ENCODE measurements at places on chromosomes 11 and 22.

DNA sequence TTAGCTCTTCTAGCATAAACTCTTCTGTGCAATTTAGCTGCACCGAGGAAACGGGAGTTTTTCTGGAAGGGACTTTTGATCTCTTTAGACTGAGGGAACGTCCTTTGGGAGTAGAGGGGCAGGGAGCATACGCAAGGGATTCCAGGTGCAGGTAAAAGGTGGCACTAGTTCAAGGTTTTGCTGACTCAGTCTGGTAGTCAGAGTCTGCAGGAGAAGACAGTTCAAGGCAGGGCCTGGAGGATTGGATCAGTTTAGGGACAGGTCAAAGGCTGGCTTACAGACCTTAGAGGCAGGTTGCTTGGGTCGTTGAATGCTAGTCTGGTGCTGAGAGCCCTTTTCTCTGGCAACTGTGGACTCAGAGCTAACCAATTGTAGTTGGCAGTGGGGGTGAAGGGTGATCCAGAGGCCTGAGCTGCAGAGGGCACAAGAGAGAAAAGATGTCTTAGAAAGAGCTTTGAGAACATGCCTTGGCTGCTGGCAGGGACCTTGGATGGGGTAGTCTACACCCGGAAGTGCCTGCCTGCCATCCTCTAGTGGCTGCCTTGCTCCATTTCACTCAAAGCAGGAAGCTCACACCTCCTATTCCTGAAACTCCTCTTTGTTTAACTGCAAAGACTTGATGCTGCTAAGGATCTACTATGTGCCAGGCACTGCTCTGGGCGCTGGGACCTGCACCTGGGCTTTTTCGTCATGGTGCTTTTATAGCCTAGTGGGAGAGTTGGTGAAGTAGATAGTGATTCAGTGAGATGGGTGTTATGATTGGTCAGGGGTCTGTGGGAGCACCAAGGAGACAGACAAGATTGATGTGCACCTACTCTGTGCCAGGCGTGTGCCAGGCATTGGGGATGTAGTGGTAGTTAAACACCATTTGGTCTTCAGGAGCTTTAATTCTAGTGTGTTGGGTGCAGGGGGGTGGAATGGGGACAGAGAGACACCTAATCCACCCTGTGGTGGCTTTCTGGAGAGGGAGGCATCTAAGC lies 17.1 kb downstream of the MIAT start:
- H3K27me3 ChIP-seq = no peaks in the 10 kb centered on the region
- H3K27ac ChIP-seq = peak overlapping the region; percentile 99
- peaks cover 73% of the 10 kb centered on the region for H3K4me1 ChIP-seq
- peak overlapping the region; percentile 97 for H3K4me3 ChIP-seq

GRCh38 chr11:64004590-64004984 lies 18.3 kb downstream of the OTUB1 start:
- no peaks in the 10 kb centered on the region for H3K36me3 ChIP-seq
- peaks cover 18% of the 10 kb centered on the region for H3K4me1 ChIP-seq
- H3K4me3 ChIP-seq = no peak overlapping the region
- no peak for DNase-seq
- H3K27me3 ChIP-seq = peaks cover 47% of the 10 kb centered on the region
- no peak overlapping the region for H3K27ac ChIP-seq

GRCh38 chr11:114447892-114448291 lies 8.6 kb downstream of the REXO2 start:
- no peak overlapping the region for H3K27ac ChIP-seq
- no peak for DNase-seq
- H3K4me1 ChIP-seq = peaks cover 6% of the 10 kb centered on the region
- no peak overlapping the region for H3K4me3 ChIP-seq
- H3K27me3 ChIP-seq = no peaks in the 10 kb centered on the region

- no peak overlapping the region for H3K4me3 ChIP-seq
- H3K36me3 ChIP-seq = no peaks in the 10 kb centered on the region
- H3K27me3 ChIP-seq = no peaks in the 10 kb centered on the region
- H3K4me1 ChIP-seq = no peaks in the 10 kb centered on the region
- DNase-seq = no peak
Measured at GRCh38 chr11:16120008-16120407, 236.3 kb downstream of the SOX6 start.

DNA sequence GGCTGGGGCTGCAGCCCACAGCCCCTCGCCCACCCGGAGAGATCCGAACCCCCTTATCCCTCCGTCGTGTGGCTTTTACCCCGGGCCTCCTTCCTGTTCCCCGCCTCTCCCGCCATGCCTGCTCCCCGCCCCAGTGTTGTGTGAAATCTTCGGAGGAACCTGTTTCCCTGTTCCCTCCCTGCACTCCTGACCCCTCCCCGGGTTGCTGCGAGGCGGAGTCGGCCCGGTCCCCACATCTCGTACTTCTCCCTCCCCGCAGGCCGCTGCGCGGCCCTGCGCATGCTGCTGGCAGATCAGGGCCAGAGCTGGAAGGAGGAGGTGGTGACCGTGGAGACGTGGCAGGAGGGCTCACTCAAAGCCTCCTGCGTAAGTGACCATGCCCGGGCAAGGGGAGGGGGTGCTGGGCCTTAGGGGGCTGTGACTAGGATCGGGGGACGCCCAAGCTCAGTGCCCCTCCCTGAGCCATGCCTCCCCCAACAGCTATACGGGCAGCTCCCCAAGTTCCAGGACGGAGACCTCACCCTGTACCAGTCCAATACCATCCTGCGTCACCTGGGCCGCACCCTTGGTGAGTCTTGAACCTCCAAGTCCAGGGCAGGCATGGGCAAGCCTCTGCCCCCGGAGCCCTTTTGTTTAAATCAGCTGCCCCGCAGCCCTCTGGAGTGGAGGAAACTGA lies 731 bp downstream of the GSTP1 start:
- peaks cover under 1% of the 10 kb centered on the region for H3K27me3 ChIP-seq
- H3K36me3 ChIP-seq = no peaks in the 10 kb centered on the region
- peaks cover 68% of the 10 kb centered on the region for H3K4me1 ChIP-seq
- peak; percentile 23 for DNase-seq

DNA sequence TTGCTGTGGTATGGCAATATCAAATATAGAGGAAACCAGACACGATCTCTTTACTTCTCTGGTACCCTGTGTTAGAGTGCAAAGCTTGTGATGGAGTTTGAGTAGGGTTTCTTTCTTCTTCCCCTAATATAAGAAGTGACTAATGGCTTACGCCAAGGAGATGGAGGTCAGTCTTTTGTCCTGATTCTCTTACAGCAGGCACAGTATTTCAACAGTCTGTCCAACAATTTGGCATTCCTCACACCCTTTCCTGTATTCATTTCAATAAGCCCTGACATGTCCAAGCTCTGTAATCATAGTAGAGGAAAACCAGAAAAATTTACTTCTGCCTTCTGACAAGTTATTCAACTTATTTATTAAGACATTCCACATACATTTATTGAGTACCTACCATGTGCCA lies 546.2 kb downstream of the TMEM135 start:
- no peak overlapping the region for H3K27ac ChIP-seq
- H3K27me3 ChIP-seq = no peaks in the 10 kb centered on the region

DNA sequence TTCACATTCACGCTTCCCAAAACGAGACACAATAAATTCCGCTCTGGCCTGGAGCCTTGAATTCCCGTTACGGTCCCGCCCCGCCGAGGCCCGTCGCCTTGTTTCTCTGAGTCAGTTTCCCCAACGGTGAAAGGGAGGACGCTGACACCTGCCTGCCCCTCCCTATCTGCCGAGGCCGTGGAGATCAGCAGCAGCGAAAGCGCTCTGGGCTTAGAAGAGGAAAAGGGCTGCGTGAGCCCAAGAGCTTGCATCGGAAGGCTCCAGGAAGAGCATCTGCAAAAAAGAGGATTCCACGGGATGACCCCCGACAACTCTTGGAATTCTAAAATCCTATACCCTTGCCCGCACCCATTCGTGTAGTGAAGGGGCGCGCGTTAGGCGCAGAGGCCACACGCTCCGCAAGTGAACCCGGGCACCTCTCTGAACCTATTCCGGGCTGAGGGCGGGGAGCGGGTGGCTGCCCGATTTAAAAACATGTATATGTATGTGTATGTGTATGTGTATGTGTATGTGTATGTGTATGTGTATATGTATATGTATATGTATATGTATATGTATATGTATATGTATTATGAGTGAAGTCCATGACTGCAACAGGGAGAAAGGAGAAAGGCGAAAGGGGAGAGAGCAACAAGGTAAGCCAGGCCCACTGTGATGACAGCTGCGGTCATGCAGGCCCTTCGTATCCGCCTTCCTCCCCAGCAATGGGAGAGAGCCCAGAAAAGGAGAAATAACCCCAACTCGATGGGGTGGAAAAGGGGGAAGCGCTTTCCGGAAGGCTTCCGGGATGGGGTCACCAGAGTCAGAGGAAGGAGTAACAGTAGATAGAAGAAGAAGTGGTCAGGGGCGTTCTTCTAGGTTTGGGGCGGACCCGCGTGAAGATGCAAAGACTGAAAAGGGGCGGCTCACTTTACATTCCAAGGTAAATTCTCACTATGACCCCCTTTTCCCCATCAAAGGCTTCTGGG lies 948 bp upstream of the MRTFA start:
- H3K4me1 ChIP-seq = peaks cover 22% of the 10 kb centered on the region
- no peaks in the 10 kb centered on the region for H3K27me3 ChIP-seq
- H3K4me3 ChIP-seq = peak overlapping the region; percentile 99
- H3K27ac ChIP-seq = peak overlapping the region; percentile 95

DNA sequence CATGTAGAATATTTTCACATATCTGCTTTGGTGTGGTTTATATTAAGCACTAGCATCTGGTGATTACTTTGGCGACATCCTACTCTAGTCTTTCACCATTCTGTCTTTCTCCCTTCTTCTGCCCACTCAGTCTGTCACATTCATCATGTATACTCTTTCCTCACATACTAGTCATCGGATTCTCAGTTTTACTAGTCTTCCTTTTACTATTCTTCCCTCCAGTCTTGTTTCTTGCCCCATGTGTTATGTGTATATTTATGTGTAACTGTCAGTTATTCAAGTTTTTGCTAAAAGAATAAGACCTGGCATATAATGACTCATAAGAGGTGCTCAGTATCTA lies 4.6 kb upstream of the DIXDC1 start:
- DNase-seq = no peak
- H3K27me3 ChIP-seq = peaks cover 19% of the 10 kb centered on the region
- peaks cover 12% of the 10 kb centered on the region for H3K4me1 ChIP-seq
- H3K4me3 ChIP-seq = no peak overlapping the region
- H3K36me3 ChIP-seq = no peaks in the 10 kb centered on the region

DNA sequence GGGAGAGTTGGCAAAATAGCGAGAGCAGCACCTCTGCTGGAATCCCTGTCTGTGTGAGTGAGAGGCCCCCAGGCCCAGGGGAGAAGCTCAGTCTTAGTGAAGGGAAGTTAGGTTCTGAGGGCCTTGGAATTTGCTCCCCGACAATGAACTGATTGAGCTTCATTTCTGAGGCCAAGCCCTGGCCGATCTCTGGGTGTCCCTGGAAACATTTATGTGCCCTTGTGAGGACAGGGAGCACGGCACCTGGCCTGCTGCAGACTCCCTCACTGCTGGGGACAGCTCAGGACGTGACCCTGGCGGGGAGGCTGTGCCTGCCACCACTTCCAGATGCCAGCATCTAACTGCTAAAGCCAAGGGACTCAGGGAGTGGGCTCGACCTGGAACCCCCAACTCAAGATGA lies 52.0 kb downstream of the ARHGAP8 start:
- no peak overlapping the region for H3K4me3 ChIP-seq
- no peak for DNase-seq
- peaks cover 10% of the 10 kb centered on the region for H3K27me3 ChIP-seq
- H3K36me3 ChIP-seq = no peaks in the 10 kb centered on the region

All from naive B cell (primary cell).